Stimulated activated CD4-positive, alpha-beta T cell treated with anti-CD3 and anti-CD28 coated beads, TNF-alpha, amount 100 ng/mL, for 24 hours (primary cell): ENCODE measurements at places on chromosomes 11 and 22.
A peak's percentile ranks its signal among the peaks of the same experiment; 100 is the strongest.

DNA sequence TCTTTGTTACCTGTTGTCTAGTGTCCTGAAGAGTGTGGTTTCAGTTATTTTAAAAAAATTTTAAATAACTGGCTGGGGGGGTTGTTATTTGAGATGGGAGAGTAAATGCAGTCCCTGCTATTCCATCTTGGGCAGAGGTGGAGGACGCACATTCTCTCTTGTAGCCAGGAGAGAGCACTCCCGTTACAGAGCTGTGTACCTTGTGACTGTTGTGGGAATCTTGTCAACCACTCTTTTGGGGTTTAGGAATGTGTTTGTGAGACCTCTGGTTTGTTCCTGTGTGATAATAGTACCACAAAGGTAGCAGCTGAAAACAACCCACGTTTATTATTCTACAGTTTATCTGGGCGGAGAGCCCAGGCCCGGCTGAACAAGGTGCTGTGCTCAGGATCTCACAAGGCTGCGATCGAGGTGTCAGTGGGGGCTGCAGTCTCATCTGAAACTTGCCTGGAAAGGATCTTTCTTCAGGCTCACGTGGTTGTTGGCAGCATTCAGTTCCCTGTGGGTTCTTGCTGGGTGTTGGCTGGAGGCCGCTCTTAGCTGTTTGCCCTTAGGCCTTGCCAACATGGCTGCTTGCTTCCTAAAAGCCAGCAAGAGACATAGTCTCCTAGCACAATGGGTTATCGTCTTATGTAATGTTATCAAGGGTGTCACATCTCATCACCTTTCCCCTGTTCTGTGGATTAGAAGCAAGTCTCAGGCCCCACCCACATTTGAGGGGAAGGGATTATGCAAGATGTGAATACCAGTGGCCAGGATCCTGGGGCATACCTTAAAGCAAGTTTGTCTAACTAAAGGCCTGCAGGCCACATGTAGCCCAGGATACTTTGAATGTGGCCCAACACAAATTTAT, 20.6 kb downstream of the IGHMBP2 start:
- DNase-seq, result no peak

GRCh38 chr11:119332111-119332765, 2.1 kb upstream of the RNF26 start:
- DNase-seq, result no peak

GRCh38 chr11:47800759-47801158, 33.6 kb upstream of the FNBP4 start:
- no peak for DNase-seq

- DNase-seq, result no peak
Observed at GRCh38 chr11:130531061-130531460, 82.6 kb downstream of the ADAMTS15 start.

DNA sequence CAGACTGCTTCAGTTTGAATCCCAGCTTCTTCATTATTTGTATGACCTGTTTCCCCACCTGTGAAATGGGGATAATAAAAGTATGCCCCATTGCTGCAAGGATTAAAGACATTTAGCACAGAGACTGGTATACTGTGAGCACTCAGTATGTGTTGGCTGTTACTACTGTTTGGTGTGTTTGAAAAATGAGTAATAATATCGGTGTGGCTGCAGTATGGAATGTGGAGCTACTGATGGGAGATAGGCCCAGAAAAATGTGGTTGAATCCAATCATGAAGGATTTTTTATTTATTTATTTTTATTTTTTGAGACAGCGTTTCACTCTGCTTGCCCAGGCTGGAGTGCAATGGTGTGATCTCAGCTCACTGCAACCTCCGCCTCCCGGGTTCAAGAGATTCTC, 9.1 kb upstream of the C1QTNF4 start:
- no peak for DNase-seq

GRCh38 chr22:20430101-20430719, 7.4 kb downstream of the SCARF2 start:
- no peak for DNase-seq

GRCh38 chr11:74397501-74398243, 561 bp downstream of the PGM2L1 start:
- DNase-seq, result no peak

- peak; percentile 88 for DNase-seq
Observed at GRCh38 chr11:925496-926301, at the start of gene AP2A2. TSS of gene AP2A2 (plus strand) at chr11:925870. CDS start at chr11:926022, 152 bp downstream.

- DNase-seq, result no peak
Observed at GRCh38 chr22:48301421-48301820, 1526.3 kb downstream of the BRD1 start.

DNA sequence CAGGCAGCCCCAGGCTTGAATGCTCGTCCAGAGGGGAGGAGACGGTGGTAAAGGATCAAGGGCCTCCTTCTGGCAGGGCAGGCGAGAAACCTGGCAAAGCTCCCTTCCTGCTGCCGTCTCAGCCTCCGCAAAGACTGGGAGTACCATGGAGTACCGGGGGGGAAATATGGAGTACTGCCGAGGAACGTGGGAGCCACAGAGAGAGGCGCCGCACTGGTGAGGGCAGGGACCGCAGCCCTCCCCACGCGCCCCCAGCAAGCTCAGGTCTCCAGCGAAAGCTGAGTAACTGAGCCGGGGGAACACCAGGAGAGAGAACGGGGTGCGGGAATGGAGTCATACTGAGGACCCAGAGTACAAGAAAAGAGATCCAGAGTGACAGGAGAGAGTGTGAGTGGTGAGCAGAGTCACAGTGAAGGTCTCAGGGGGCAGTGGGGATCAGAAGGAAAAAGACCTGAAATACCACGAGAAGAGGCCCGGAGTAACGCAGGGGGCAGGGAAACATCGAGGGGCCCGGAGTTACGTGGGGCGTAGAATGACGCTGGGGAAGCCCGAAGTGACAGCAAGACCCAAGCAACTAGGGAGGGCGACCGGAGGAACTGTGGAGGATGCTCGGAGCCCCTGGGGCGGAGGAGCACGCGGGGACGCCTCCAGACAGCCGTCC, 740 bp downstream of the EML3 start:
- peak; percentile 55 for DNase-seq

DNA sequence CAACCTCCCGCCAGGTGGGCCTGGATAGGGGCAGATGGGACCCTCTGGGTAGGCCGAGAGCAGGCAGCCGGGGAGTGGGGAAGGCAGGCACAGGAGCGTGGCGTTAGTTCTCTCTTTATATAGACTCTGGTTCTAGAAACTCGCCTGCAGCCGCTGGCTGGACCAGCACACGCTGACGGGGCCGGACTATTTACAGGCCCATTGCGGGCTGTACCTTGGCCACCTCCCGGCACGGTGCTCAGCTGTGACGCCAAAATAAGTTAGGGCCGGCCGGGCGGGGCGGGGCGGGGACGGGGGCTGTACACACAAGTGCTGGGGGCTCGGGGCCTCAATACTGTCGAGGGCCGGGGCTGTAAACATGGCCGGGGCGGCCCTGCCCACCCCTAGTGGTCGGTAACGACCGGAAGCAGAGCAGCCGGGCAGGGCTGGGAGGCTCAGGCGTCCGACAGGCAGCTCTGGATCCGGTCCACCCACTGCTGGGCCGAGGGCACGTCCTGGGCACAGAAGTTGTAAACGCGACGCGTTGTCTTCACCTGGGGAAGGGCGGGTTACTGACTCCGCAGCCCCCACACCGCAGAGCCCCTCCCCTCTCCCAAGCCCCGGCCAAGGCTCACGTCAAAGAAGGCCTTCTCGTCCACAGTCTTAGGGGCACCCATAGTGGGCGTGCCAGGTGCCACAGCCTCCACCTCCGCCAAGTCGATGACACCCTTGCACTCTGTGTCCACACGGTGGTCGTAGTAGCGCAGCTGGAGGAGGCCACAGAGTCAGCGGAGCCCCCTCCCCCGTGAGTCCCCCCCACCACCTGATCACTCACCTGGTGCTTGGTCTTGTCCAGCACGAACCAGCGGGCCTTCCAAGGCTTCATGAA, 27.9 kb downstream of the SBF1 start:
- no peak for DNase-seq

- DNase-seq, result peak; percentile 32
Observed at GRCh38 chr22:18024276-18024939, at the start of gene MICAL3. TSS of gene MICAL3 (minus strand) at chr22:18024561. CDS start at chr22:17906812, 117,749 bp downstream.

GRCh38 chr22:42780070-42780540, 59.4 kb upstream of the A4GALT start:
- DNase-seq, result peak; percentile 19
